T-helper 2 cell treated with Interferon-gamma antibody and Interleukin-4, amounts not matched to agents 5 μg/mL and 100 μg/mL, for 36 hours (primary cell): ENCODE measurements at places on chromosomes 4 and X.
A peak's percentile ranks its signal among the peaks of the same experiment; 100 is the strongest.

- no peak for DNase-seq
Observed at GRCh38 chrX:72100051-72100755, 31.5 kb downstream of the RTL5 start.

DNA sequence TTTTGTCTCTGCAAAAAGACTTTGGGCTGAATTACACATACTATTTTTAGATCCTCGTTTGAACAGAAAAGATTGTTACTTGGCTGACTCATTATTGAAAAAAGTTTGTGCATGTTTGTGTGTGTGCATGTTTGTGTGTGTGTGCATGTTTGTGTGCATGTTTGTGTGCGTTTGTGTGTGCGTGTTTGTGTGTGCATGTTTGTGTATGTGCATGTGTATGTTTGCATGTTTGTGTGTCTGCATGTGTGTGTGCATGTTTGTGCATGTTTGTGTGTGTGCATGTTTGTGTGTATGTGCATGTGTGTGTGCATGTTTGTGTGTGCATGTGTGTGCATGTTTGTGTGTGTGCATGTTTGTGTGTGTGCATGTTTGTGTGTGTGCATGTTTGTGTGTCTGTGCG lies 201.1 kb upstream of the FAT1 start:
- DNase-seq, result no peak

DNA sequence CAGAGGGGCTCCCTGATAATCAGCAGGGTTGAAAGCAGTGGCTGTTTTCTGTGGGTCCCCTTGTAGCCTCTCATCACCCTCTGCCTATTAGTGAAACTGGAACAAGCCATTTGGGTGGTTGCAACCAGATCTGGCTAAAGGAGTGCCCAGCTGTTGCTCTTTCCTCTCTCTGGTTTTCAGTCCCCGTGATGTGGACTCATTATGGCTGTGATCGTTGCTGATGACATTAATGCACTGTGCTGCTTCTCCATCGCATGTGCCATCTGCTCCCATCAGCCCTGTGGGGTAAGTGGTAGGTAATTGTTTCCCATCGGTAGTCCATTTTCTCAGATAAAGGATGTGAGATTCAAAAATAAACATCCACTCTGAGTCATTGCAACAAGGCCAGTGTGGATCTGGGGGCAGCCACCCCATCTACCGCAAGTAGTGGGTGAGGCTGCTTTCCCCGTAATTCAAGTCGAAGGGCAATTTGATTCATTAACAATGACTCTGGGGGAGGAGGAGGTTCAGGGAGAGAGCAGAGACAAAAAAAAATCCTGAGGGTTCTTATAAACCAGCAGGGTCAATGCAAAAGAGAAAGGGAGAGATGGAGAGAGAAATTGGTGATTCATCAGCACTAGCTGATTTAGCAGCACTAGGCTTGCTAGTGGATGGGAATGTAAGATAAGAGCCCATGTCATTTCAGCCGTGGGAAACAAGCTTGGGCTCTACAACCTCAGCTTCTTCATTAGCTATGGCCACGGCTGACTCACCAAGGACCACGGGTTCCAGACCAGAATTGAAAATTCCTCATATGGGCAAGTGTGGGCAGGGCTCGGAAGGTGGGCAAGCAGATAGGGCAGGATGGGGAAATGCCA lies 357.8 kb downstream of the MID1IP1 start:
- DNase-seq, result no peak

- no peak for DNase-seq
Observed at GRCh38 chr4:65825116-65825753, 154.9 kb upstream of the EPHA5 start.

DNA sequence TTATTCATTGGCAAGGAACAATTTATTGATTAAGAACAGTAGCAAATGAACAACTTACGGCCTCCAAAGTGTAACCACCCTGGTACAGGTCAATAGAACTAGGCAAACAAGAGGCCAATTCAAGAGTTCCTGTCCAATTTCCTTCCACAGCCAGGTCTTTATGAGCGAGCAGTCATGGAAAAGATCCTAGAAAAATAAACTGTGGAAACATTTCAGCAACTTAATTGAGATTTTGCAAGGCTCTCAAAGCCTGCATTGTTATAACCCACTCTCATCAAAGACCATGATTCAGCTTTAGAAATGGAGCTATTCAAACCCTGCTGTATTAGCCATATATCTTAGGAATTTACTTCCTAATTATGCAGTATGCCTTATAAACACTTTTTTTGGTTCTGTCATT lies 43.6 kb downstream of the UNC5C start:
- no peak for DNase-seq

- no peak for DNase-seq
Observed at GRCh38 chrX:78946178-78946931, 1.2 kb downstream of the P2RY10 start.

- peak; percentile 9 for DNase-seq
Observed at GRCh38 chrX:46686003-46686645, 72.8 kb downstream of the SLC9A7 start.

DNA sequence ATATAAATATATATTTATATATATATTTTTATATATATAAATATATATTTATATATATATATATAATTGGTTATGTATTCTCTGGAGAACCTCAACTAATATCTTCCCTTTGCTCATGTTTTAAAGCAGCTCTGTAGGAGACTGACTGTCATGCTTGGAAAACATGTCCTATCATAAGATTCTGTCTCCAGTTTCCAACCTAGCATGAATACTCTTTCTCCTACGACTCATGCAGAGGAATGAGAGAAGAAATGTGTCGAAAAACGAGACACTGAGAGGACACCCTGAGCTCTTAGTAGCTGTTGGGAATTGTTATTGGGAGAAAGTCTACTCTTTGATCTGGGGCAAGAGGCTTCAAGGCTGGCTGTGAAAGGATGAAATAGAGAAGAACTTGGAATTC lies 166.5 kb upstream of the SLIT2 start:
- DNase-seq, result no peak

DNA sequence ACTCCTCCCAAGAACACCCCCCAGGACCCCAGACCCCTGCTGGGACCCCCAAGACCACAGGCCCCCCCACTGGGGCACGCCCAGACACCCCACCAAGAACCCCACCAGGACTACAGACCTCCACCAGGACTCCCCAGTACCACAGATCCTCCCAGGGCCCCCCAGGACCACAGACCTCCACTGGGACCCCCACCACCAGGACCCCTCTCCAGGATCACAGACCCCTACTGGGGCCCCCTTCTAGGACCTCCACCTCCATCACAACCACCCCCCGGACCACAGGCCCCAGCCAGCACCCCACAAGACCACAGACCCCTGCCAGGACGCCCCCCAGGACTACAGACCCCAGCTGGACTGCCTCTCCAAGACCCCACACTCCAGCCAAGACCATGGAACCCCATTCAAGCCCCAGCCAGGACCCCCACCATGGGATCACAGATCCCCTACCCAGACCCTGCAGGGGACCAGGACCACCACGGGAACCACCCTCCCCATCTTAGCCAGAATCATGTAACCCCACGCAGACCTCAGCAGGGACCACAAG lies 855 bp upstream of the DHRSX start:
- DNase-seq, result no peak

- no peak for DNase-seq
Observed at GRCh38 chr4:61614231-61614630, 414.1 kb downstream of the ADGRL3 start.

DNA sequence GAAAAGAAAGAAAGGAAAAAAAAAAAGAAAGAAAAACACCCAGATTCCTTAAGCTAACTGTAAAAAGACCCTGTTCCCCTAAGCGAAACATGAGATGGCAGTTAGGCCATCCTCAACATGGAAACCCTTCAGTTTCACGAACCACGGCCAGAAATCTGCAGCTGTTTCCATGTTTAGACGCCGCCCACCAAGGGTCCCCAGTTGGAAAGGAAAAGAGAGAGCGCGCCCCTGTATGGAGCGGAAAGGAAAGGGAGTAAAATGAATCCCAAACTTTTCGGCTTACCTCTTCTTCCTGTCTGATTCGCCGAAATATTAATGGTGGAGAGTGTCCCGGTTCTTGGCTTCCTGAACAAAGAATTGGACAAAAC lies 38.3 kb downstream of the MGARP start:
- no peak for DNase-seq

GRCh38 chr4:45350438-45350837 lies 624.1 kb upstream of the GNPDA2 start:
- no peak for DNase-seq

DNA sequence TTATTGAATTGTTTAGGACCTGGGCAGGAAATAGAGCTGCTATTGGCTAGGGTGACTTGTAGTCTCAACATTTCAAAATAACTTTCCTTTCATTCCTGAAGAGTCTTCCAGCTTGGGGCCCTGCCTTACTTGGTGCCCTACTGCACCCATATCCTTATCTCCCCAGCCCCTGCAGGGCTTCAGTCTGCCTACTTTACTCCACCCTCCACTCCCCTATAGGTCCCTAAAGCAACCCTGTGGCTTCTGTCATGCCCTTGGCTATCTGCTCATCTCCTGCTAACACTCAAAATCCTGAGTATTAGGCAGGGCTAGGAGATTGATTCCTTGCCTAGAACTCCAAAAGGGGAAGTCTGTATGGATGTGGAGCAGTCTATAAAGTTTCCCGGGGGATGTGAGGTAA lies 57.6 kb upstream of the PRKG2 start:
- DNase-seq, result no peak

DNA sequence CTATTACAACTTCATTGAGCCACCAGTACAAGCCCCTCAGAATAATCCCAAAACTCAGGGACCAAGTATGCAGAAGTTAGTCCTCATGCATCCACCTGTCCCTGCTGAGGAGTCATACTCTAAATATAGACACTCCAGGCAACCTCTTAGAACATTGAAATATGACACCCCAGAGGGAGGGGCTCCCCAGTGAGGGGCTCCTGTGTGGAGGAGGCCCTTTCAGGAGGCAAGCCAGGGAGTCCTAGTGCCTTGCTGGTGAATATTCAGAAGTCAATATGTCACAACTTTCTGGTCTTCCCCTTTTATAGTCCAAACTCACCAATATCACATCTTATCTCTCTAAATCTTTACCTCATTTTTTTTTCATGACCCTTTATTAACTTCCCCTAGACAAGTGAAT lies 1.6 kb upstream of the ARMCX6 start:
- no peak for DNase-seq

GRCh38 chr4:53694666-53695065 lies 103.4 kb upstream of the LNX1 start:
- no peak for DNase-seq

- DNase-seq, result no peak
Observed at GRCh38 chr4:112655270-112655669, 18.3 kb downstream of the LARP7 start.

DNA sequence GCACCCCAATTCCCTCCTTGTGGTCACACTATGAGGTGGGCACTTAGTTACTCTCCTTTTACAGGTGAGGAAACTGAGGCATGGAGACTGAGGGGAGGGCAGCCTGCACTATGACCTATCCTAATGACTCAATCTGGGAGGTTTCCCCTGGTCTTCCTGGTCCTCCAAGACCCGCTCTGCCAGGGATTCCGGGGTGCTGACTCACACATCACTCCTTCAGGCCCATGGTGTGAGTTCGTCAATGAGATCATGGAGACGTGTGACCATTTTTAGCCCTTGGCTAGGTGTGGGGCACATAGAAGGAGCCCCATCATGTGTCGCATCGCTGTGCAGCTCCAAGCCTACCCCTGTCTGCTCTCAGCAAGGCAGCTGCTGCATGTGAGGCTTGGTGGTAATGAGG lies 32.4 kb upstream of the BCOR start:
- DNase-seq, result no peak

GRCh38 chr4:82528074-82528473 lies 33.7 kb downstream of the TMEM150C start:
- no peak for DNase-seq

DNA sequence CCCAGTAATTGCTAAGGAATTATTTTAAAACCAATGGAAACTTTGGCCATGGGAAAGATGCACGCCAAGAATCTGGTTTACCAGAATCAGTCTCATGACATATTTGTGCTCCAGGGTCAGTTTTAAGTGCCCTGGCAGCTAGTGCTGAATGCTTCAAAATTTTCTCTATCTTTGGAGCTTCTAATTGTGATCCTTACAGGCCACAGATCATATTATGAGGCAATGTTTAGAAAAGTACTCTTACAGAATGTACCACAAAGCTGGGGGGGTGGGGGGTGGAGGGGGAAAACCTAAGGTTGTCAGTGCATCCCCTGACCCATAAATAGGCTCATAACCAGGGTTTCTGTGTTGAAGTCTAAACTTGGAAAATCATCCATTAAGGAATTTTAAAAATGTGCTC lies 514.5 kb downstream of the INPP4B start:
- no peak for DNase-seq

DNA sequence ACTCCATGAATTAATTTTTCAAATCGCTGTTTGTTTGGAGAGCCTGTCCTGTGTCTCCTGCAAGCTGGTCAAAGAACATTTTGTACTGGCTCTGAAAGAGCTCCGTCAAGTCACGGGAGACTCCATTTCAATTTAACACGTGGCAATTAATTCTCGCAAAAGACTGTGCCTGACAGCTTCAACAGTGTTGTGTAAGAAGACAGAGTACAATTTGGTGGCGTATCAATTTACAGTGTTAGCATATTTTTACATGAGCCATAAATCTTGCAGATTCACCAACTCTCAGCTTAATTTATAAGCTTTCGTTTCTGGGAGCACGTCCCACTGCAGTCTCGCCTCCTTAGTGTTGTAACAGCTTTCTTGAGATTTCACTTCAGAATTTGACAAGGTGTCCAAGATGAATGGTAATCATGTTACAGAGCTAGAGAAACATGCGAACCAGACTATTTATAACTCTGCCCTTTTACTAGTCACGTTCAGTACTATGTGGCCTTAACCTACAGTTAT lies 70.8 kb downstream of the RWDD4 start:
- DNase-seq, result no peak

- no peak for DNase-seq
Observed at GRCh38 chr4:173288698-173289352, 45.3 kb downstream of the HMGB2 start.
